Fibroblast of skin of left quadriceps (primary cell): ENCODE measurements at places on chromosomes 5 and 9.

DNA sequence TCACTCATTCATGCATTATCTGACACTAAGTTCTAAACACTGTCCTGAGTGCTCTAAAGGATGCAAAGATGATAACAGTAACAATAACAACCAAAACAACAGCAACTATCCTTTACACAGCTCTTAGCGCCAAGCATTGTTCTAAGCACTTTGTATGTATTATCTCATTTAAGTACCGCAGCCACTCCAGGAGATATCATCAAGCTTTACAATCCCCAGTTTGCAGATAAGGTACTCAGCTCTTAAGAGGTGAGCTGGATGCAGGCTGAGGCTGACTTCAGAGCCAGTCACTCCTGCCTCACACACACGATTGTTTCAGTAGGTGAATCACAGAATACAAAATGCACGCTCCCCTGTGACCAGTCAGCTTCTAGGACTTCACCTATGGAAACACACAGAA is 141.8 kb downstream of the PAX5 start:
- no peak for DNase-seq

DNA sequence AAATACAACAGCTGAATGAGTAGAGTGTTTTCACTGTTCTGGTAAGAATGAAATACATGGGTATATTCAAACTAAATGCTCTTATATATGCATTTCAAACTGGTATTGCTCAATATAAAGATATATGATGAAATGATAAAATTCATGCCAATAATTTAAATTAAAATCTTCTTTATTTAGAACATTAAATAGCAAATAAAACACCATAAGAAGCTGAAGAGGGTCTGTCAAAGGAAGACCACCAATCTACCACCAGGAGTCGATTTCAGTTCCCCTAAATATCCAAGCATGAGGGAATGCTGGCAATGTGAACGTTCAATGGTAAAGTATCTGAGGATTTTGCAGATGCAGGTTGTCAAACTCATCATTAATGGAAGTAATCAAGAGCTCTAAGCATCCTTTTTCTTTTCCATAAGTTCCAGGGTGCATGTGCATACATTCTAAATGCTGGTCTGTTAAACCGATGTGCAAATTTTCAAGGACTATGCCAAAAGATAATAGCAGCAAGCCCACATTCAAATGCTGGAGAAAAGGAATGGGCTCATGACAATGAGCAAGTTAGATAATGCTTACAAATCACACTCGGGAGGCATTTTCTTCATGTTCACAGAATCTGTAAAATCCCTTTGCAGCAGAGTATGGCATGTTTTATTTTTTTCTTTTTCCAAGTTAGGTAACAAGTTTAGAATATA is 118.8 kb upstream of the MTAP start:
- DNase-seq = no peak

- DNase-seq = no peak
These were observed 12.8 kb upstream of the MGAT1 start for GRCh38 chr5:180815293-180815917.

DNA sequence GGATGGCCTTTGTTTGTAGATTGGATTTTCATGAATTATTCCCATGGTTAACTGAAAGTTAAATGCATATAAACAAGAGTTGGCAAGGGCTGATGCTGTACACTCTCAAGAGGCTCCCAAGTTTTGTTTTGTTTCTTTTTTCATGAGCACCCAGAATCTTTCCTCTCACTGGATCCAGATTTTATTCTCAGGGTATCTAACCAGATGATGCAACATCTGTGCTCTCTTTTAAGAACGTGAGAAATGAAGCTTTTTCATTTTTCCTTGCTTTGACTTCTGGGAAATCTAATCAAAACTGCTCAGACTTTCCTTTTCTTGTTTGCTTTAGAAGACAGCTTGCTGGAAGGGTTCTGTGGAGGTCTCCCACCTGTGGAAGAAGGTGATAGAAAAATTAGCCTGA is 142.7 kb upstream of the SLC12A2 start:
- no peak for DNase-seq

DNA sequence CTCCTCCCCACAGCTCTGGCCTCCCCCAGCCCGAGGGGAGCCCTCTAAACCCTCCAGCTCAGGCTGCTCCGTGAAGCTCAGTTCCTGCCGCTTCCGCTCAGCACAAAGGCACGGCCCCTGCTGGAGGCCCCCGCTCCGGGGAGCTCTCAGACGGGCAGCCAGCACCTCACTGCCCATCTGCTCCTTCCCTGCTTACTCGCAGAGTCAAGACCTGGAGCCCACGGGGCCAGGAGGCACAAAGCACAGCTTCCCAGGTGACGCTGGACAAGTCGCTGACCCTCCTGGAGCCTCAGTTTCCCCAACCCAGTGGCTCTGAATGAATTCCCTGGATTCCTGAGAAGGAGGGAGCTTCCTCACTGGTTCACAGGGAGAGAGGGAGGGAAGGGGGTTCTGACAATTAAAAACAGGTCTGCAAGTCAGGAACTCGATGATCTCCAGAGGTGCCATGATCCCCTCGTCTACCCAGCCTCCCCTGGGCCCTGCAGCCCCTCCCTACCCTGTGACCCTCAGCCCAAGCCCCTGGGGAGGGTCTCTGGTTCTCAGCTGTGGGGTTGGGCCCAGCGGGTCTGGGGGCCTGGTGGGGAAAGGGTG is 36.2 kb downstream of the VAV2 start:
- no peak for DNase-seq

GRCh38 chr5:113367586-113367985 is 67.2 kb downstream of the TSSK1B start:
- no peak for DNase-seq

- no peak for DNase-seq
These were observed 76.1 kb downstream of the SLC44A1 start for GRCh38 chr9:105320568-105320967.
